NCI-H345 (cell line): ENCODE measurements at places on chromosomes 3 and 15.

- DNase-seq: no peak
These were observed 9.1 kb upstream of the HHATL start for GRCh38 chr3:42711491-42712343.

GRCh38 chr3:172270557-172271166, 177.6 kb downstream of the GHSR start:
- no peak for DNase-seq

DNA sequence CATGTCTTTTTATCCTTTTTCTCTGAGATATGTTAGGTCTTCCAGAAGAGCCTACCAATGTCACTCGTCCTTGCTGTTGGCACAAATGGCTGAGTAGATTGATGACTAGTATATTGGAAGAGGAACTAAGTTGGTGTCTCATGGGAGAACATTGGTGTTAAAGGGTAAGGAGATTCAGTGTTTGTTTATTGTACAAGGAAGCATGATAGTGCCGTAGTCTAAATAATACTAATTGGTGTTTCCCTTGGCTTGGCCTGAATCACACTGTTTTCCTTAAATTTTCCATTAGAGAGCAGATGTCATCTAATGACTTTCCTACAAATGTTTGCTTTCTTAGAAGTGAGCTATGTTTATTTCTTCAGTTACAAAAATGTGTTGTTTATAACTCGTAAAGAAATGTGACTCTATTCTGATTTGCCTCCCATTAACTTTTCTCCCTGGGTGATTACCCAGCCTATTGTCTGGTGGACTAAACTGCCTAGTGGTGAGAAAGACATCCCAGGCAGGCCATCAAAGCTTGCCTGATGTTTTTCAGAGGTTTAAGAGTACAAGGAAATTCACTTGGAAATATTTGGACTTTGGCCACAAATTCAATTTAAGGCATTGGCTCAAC, 28.7 kb downstream of the ADAMTSL3 start:
- DNase-seq: no peak

- no peak for DNase-seq
These were observed 53.7 kb downstream of the ZIC1 start for GRCh38 chr3:147462856-147463255.

DNA sequence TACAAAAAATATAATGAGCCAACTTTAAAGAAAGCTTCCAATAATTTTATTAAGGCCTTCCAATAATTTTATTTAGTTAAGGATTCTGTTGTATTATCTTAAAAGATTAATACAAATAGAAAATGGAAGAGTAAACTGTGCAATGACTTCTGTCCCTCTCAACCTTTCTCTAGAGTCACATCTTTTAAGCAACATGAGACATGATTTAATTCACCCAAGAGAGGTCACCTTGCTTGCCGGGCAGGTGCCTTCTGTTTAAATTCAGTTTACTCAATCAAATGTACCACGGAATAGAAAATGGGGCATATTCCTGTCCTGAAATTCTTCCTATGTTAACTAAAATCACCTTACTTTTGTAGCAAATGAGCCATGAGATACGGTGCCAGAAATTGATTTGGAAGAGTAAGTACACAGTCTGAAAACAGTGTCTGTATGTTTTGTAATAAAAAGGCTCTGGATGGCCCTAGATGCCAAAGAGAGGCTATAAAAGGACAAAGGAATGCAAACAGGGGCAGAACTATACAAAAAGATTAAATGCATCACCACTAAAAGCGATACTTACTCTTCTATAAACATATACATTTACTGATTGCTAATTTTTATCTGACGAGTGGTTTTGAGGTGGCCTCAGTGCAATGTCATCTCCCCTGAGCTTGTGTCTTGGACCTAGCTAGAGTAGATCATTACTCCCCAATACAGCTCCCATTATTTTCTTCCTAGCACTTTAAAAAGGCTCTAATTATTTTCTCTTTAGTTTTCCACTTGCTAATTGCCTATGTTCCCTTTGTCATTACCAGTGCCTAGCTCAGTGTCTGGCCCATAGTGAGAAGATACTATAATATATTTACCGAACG, 134.0 kb downstream of the FHIT start:
- peak; percentile 65 for DNase-seq

GRCh38 chr15:32106401-32107381, 76.4 kb downstream of the CHRNA7 start:
- no peak for DNase-seq

GRCh38 chr3:142650001-142650693, 54.0 kb downstream of the PLS1 start:
- DNase-seq: no peak

GRCh38 chr15:92719021-92719420, 63.4 kb upstream of the FAM174B start:
- DNase-seq: no peak

DNA sequence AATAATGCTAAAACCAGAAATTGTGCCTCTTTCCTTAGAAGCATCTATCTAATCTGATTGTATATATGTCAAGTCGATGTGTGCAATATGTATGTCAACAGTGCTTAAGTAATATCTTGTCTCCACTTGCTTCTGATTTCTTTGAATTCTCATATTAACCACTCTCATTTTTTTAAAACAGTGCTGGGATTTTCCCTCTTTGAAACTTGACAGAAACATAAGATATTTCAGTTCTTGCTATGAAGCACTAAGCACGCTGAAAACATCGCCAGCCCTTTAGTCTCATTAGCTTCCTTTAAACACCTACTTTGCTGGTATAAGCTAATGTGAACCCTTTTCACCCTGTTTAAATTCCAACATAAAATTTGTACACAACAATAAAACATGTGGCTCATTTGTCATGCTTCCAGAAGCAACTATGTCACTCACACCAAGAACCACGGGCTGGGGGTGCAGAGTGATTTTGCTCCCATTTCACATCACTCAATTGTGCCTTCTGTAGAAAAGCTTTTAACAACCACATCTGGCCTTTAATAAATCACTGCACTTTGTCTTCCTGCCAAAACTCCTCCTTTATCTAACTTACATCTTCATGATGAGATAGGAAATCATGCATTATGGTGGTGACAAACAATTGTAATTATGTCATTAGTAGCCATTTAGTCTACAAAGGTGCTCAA, 185.2 kb downstream of the FOXP1 start:
- DNase-seq: no peak

DNA sequence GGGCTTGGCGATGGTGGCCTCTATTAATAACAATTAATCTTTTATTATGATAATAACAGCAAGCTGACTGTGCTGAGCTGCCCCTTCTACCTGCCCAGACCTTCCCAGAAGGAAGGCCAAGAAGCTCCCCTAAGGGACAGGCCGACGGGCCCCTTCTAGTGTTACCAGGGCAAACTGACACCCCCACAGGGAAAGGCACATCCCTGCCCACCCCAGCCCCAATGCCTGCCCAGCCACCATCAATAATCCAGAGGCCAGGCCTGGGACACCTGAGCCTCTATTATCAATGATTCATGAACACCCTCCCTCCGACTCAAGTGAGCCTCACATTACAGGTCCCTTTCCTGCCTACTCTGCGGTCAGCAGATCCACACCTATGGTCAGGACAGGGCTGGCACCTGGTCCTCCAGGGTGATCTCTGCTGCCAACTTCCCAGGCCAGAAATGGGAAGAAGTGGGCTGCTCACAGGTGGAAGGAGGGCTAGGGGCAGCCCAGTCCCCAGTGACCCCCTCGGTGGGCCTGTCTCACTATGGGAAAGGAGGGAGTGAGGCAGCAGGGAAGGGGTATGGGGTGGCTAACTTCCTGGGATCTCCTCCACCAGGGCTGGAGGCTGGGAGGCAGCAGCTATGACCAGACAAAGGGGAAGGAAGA, 1.8 kb downstream of the TWF2 start:
- no peak for DNase-seq

- no peak for DNase-seq
These were observed 49.5 kb upstream of the CMSS1 start for GRCh38 chr3:99768126-99768525.

- no peak for DNase-seq
These were observed 2.7 kb upstream of the PCCB start for GRCh38 chr3:136247436-136247835.

DNA sequence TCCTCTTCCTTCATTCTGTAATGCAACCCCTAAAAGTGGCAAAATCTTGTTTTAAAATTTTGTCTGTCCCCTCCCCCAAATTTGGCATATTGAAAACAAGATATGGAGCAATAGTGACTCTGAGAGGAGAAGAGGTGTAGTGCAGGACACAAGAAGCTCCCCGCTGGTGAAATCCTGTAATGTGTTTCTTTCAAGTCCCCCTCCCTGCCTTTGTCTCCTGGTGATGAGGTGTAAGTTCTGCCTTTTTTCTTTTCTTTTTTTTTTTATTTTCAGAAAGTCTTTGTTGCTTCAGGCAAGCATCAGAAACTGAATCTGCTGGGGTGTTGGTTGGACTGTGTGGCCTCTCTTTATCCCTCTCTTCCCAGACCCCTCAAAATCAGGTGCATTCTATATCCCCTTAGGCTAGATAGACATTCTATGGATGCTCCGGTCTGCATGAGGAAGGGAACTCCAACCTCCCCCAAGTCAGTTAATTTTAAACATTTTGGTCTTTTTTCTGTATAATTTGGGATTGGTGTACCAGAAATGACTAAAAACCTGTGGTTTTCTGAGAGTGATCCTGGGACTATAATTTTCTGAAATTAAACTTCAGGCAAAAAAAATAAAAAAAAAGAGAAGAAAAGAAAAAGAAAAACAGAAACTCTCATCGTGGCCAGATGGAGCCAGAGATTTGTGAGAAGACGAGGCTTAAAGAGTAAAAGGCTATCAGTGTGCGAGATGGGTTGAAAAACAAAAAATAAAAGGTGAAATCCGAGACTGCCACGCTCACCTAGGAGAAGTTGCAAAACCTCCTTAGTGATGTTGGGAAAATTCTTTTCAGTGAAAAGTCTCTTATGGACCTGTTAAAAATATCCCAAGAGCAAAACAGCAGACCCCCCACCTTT, 21.4 kb downstream of the ACKR2 start:
- peak; percentile 36 for DNase-seq

- no peak for DNase-seq
These were observed 38.9 kb upstream of the RNU6-1 start for GRCh38 chr15:67878712-67879206.

GRCh38 chr3:48581621-48582481, 13.3 kb downstream of the COL7A1 start:
- DNase-seq: no peak

DNA sequence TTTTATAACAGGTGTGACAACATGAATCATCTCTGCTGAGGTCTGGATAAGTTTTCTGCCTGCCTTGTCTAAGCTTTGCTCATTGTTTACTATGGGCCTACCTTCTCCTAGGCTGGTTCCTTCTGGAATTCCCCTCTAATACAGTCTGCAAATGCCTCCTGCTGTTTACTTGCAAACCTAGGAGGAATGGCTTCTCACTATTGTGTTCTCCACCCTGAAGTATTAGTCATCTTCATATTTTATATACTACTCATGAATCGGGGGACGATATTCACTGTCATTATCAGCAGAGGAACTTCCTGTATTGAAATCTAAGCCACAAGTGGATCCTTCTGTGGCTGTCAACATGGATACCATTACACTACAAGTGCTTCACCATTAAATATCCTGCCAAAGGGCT, 154.8 kb downstream of the PLCL2 start:
- no peak for DNase-seq

DNA sequence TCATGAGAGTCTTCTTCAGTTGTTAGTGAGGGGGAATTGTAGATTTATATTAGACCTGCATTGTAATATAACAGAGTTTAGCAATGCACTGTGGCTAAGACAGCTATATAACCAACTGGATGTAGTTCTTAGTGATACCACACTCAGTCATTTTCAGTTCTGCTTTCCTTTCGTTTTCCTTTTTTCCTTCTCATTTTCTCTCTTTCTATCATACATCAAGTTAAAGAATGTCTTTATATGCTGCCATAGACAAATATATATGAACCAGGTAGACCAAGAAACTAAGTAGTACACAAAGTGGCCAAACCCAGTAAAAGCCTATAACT, 43.7 kb upstream of the CD47 start:
- DNase-seq: no peak

DNA sequence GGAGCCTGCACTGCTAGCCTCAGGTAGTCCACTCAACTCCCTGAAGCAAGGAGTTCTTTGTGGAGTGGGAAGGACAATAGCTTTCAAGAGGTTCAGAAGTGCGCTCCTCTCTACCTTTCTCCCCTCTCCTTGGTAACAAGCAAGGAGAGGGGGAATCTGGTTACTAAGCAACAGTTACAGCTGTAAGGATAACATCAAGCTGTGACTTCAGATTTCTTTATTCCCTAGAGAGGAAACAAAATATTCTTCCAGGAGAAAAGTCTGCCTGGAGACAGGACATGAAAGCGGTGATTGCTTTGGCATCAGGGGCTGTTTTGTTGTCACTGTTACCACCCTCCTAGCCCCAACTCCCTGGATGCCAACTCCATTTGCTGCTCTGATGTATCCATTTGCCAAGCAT, 70.4 kb downstream of the TRANK1 start:
- DNase-seq: peak; percentile 4

DNA sequence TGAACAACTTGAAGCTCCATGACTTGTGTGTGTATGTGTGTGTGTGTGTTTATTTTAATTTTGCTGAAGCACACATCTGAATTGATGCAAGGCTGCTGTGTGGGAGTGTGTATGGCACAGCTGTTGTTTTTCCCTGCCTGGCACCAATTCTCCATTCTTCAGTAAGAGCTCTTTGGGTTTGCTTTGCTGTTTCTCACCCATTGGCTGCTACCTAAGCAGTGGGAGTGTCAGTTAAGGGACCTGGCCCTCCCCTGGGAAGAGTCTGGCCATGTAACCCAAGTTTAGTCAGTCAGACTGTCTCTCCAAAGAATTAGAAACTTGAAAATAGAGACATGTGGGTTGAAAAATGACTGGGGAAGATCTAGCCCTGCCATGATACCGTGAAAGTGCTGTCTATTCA, 126.2 kb upstream of the SYNPR start:
- DNase-seq: no peak

DNA sequence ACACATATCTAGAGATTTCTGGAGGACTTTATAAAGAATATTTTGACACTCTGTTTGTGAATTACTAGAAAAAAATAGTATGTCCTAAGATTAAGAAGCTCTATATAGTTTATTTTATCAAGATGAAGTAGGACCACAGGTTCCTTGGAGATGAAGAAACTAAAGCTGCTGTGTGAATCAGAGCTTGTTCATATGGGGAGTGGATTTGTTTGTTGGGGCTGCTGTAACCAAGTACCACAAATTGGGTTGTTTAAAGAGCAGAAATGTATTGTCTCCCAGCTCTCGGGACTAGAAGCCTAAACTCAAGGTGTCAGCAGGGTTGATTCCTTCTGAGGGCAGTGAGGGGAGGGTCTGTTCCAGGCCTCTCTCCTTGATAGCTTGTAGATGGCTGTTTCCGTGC, 270.6 kb upstream of the UMPS start:
- DNase-seq: no peak

GRCh38 chr3:3553236-3553635, 246.0 kb upstream of the LRRN1 start:
- no peak for DNase-seq

DNA sequence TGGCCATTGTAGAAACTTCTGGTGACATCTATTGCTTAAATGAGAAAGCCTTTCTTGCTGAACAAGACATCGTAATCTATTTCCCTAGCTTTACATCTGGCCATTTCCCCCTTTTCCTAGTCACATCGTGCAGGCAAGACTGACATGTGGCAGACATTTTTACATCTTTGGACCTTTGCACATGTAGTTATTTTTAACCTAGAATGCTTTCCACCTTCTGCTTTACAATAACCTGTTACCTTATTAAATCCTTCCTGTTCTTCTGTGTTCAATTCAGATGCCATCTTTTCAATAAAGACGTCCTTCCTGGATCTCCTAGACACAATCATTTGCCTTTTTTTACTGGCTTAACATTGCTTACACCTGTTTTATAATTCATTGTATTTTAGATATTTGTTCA, 343.3 kb downstream of the DIPK2A start:
- DNase-seq: no peak

- no peak for DNase-seq
These were observed 25.0 kb downstream of the SIDT1 start for GRCh38 chr3:113557374-113557773.

GRCh38 chr3:105365391-105366325, 1.1 kb upstream of the ALCAM start:
- peak; percentile 55 for DNase-seq
